ENCODE measurements at places on chromosomes 16 and 17.

- no peak for DNase-seq
These were observed 51.9 kb downstream of the ZZEF1 start for GRCh38 chr17:4090898-4091297.

DNA sequence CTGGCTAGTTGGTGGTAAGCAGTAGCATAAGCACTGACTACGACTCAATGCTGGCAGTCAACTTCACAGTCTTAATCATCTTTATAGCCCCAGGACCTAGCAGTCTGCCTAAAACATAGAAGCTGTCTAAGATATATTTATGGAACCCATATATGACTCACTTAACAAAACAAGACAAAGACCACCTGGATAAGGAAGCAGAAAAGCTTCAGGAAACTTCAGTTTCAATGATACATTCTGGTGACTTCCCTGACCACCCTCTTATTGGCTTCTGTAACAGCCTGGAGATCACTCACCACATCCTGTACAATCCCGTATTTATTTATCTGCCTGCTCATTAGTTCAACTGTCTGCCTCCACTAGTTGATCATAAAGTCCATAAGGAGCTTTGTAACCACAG is 95.5 kb downstream of the PMP22 start:
- DNase-seq = no peak

- DNase-seq = no peak
These were observed 1.2 kb upstream of the HS3ST6 start for GRCh38 chr16:1919327-1919998.

DNA sequence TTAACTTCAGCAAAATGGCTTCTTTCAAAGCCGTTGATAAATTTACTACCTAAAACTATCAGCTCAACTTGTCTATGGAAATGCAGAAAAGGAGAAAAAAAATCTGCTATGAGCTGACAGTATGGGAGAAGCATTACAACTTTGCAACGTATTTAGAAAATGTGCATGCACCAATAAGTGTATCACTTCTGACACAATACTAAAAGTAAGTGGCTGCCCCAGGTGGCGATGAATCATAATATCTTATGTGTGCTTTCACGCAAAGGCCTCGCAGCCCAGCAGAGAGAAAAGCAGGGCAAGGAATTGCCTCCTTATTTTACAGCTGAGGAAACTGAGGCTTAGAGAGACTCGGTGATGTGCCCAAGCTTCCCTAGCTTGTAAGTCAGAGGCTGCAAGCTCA is 101.8 kb downstream of the SALL1 start:
- DNase-seq = no peak

DNA sequence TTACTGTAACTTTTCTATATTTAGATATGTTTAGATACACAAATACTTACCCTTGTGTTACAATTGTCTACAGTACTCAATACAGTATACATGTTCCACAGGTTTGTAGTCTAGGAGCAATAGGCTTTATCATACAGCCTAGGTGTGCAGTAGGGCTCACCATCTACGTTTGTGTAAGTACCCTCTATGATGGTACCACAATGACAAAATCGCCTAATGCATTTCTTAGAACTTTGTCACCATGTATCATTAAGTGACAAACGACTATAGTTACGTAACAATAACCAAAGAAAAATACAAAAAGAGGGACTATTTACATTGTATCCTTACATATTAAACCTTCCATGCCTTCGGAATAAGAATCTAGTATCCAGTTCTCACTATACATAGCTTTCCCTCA is 8.0 kb downstream of the STAT5B start:
- no peak for DNase-seq
